ENCODE measurements at places on chromosomes 6 and 20.

GRCh38 chr6:2977799-2978590 lies 6.6 kb upstream of the SERPINB6 start:
- no peak for DNase-seq

DNA sequence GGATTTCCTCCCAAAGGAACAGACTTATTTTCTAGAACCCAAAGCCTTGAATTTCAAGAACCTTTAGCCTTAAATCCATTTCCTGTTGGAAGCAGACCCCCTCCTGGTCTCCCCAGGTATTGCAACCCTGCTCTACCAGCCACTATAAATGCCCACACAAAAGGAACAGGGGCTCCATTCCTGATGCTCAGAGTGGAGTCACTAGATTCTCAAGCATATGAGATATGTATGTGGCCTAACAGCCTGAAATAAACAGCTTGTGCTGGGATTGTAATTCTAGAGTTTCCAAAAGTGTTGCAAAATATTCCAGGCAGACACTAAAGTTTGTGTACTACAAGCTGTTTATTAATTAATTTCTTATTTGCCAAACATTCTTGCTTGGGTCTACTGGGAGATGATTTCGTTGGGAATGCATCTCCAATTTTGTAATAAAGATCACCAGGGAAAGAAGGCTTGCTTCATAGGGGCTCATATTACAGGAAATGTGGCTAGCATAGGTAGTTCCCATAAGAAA lies 44.8 kb downstream of the RIPOR3 start:
- DNase-seq = no peak

DNA sequence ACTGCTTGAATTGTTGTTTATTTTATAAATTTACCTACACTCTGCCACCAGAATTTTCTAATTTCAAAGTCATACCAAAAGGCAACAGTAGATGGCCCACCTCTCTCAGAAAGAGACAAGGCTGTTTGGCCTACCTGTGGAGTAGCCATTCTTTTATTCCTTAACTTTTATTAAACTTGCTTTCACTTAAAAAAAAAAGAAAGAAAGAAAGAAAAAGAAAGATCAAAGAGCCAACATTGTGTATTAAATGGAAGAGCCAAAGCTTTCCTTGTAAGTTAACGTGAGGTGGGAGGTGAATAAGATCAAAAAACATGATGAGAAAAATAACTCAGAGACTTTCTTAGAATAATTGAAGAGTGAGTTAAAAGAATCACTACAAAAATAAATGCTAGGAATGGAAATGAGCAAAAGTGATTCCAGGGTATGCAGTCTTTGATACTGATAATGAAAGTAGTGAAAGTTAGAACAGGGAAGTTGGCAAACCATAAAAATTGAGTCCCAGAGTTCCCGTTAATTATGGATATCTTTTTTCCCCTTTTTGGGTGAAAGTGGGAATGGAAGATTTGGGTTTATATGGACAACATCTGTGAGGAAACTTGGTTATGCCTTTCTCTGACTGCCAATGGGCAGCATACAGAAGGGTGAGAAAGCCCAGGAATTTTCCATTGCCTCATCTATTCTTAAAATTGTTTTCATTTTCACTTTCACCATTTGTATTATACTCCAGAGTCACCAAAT lies 35.9 kb upstream of the MYB start:
- DNase-seq = no peak

DNA sequence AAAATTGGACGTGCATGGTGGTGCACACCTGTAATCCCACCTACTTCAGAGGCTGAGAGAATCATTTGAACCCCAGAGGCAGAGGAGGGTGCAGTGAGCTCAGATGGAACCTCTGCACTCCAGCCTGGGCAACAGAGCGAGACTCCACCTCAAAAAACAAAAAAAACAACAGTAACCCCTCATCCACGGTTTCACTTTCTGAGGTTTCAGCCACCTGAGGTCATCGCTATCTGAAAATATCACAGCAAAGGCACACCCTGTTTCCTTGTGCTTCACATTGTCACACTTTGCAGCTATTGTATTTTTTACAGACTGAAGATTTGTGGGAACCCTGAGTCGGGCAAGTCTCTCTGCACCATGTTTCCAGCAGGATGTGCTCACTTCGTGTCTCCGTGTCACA lies 54.1 kb upstream of the FOXQ1 start:
- no peak for DNase-seq

DNA sequence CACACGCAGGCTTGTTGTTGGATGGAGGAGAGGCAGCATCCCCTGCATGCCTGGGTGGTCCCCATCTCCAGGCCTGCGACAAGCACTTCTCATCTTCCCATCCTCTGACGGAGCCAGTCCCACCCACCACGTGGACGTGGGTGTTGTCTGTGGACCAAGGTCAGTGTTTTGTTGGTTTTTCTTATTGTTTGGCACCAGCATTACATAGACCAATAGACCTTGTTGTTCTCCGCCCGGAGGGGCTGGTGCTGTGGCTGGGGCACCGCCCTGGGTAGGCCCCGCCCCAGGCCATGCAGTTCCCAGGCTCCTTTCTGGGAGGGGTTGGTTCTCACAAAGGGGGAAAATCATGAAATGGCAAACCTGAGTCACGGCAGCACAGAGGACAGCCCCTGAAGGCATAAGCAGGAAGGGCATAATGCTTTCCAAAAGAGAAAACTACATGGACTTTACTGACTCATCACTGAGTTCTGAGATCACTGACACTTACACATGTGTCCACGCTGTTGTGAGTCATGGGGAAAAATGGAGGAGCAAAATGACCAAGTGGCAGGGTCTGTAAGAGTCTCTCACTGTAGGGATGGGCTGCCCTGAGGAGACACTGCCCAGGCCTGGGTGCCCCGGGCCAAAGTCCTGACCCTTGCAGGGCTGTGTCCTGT lies 90.8 kb downstream of the THBS2 start:
- no peak for DNase-seq

DNA sequence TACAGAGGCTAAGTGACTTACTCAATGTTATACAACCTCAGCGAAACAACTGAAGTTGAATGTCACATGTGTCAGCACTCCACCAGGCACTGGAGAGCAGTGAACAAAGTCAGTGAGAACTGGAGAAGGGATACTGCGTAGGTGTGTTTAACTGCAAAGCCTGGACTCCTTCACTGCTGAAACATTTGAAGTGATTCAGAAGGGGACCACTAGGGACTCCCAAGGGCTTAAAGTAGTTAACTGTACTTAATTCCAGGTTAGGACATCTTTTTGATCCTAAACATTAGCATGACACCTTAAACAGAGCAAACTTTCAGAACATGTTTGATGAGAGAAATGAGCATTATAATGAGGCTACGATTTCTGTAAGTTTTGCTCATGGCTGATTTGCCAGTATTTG lies 45.0 kb upstream of the ZBTB24 start:
- DNase-seq = no peak

DNA sequence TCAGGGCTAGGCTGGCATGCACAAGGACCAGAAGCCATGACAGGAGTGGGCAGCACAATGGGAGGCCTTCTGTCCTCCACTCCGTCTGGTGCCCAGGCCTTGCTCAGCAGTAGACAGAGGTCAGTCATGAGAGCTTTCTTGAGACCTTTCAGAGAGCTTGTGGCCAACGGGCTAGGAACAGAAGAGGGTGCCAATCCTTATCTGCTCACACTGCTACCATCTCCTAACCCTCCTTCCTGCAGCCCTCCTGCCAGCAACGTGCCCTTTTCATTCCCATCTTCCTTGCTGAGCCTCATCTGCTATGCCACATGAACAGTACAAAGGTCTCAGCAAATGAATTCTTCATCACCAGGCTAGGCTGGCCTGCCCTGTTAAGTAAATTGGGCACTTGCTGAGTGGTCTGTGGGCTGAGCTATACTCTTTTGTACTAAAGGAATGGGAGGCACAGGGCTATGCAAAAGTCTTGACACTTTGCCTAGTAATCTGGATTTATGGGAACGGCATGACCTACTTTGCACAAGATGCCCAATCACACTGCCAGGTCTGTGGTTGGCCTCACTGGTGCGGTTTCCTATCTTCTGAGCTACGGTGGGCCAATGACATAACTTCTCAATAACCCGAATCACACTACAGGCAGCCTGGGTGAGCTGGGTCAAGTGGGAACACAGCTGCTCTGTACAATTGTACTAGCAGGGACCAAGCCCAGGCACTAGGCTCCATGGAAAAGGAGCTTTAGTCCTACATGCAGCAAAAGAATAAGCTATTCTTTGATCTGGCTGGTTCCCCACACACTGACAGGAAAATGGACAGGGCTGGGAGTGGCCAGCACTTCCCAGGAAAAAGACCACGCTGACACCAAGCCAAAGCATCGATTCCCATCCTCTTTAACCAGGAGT lies 47.8 kb downstream of the ELOVL5 start:
- DNase-seq = no peak

- no peak for DNase-seq
Measured at GRCh38 chr20:46010491-46011391, 2.0 kb downstream of the MMP9 start.

All from omental fat pad (tissue), 4 donors.